T follicular helper cell (primary cell): ENCODE measurements at places on chromosomes 6 and 20.

DNA sequence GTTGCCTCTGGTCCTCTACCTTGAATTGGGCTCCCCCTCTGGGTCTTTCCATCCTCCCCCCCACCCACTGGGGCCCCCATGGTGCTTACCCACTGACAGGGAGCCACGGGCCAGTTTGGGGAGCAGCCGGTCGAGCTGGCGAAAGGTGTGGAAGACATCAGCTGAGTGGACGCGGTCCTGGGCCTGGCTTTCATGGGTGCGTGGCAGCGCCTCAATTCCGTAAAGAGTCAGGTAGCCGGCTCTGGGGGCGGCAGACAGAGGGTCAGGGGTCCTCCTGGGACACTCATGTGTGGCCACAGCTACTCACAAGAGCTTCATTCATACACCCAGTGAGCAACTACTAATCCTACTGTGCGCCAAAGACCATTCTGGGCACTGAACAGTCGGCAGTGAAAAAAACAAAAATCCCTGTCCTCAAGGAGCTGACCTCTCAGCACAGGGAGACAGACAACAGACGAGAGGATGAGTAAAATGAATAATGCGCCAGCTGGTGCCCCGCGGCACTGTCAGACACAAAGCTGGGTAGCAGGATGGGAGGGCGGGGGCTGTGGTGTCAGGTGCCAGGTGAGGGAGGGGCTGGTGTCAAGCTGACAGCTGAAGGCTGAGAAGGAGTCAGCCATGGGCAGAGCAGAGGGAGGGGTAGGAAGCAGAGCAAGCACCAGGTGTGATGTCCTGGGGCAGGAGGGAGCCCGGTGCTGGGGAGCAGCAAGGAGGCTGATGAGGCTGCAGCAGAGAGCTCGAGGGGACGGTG lies 28.3 kb downstream of the PTGIS start:
- no peak for DNase-seq

DNA sequence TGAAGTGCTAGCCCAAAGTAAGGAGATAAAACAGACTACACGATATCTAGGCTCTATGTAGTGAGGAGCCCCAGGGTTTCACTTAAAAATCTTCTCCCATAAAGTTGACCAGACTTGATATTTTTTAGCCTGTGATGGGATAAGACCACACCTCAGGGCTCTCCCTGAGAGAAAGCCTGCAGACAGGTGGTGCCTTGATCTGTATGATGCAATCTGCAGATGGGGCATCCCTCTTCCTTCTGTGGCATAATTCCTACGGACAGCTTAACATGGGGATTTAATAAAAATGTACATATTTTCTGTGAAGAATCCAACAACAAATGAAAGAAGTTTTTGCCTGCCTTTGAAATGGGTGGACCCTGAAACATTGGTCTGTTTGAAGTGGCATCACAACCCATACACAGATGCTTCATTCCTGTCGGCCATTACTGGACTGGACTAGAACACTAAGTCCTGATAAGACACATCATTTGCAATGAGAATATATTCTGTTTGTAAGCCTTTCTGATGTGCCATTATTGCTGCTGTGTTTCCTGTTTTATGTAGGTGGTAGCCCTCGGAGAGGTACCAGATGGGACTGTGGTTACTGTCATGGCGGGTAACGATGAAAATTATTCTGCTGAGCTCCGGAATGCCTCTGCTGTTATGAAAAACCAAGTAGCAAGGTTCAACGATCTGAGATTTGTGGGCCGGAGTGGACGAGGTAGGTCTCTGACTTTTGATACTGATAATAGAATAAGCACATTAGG lies 53.8 kb upstream of the SUPT3H start:
- no peak for DNase-seq

DNA sequence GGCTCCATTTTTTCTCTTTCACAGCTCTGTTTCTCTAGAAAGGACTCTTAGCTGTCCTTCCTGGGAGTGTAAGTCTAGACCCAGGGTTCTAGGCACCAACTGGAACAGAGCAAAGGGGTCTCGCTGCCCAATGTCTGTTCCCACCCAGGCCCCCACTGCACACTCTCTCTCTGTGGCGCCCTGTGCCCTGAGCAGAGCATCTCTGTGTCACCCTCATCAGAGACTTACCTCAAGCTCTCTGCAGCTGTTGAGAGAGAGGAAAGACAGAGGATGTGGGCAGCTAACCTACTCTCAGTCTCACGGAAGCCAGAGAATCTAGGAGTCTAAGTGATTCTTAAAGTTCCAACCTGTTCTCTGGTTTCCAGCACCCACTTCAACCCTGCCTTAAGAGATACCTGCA lies 9.5 kb downstream of the NCR2 start:
- DNase-seq = no peak

GRCh38 chr6:140857739-140858380 lies 1274.9 kb upstream of the GJE1 start:
- no peak for DNase-seq

DNA sequence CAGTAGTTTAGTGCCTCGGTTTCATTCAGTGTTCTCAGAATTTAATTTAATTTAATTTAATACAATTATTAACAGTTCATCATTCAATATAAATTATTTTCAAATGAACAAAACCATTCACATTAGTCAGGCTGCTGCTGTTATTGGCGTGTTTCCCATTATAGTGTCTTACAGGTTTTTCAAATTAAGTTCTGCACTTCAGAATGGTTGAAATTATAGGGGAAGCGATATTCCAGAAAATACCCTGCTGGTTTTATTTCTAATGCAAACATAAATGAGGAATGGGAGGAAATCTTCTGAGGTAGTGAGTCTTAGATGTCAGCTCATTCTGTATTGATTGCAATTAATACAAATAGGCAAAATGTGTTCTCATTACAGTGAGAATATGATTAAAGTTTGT lies 37.6 kb downstream of the OPN5 start:
- no peak for DNase-seq

DNA sequence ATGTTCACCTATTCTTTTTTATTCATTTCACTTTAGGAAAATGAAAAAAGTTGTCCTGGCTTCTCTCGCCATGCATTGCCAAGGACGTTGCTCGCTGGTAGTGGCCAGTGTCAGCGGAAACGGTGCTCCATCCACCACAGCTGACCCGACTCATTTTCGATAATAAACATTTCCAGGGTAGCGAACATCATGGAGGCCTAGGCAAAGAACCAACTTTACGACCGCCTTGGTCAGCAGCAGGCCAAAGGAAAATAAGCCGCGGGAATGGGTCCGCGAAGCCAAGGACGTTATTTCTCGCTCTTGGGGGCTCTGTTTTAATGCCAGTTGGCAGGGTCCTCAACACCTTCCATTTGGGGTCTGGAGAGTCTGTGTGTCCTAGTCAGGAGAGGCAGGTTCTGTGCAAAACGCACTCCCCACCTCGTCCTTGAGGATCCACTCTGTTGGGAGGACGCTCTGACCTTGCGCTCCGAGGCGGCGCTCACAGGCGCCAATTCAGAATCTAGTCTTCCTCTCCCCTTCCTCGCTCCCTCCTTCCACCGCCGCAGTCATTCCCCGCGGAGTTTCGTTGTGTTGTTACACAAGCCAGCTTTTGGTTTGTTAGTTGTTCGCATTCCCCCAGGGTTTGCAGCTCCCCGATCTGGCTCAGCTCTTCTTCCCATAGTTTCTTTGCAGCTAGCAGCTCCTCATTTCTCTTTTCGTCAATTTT lies 4.1 kb upstream of the PAX1 start:
- no peak for DNase-seq

DNA sequence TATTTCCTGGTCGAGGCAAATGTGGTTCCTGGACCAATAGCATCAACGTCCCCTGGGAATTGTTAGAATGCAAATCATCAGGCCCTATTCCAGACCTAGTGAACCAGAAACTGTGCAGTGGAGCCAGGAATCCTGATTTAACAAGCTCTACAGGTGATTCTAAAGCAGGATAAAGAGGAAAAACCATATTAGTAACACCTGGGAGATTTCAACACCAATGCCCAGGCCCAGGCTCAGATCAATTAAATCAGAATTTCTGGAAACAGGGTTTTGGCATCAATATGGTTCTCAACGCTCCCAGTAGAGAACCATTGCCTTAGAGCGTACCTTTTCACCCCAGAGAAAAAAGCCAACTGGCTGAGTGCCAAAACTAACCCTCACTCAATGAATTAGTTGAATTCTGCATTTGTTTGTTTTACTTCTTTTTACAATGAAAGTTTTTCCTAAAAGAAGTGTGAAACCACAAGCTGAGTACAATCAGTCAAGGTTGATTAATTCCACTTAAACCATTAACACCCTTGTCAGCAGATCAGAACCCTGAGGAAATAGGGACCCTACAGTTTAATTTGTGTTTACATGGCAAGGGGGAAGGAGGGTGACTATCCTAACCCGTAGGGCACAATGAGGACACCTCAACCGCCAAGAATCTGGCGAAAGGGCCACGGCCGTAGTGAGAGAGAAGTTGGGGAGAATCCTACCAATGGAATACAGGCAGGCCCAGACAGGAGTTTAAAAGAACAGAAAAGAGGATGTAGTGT lies 34.9 kb upstream of the LOC128125822 start:
- DNase-seq = no peak

DNA sequence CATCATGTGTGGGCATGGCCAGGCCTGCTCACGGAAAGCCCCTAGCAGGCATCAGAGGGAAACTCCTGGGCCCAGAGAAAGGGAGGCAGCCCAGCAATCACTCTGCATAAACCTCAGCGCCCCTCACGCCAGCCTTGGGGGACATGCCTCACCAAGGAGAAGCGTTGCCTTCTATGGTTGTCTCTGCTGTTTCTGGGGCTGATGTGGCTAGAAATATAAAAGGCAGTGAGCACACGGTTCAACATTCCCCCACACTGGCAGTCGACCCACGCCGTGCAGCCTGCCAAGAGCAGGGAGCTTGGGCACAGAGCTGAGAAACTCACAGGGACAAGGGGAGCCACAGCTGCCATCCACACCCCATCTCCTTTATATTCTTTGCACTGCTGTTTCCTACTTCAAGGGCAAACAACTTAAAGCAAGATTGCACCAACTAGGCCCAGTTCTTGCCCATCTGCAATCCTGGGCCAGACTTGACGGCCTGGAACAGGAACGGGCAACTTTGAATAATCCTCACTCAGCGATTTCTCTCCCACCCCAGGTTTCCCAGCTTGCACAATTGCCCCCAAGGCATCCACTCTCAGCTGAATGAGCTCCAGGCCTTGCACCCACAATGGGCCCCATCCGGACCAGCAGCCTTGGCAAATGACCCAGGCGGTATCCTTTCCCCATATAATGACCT lies 35.5 kb upstream of the FOXC1 start:
- no peak for DNase-seq

- no peak for DNase-seq
Observed at GRCh38 chr20:46228670-46229069, 79.6 kb downstream of the CDH22 start.

DNA sequence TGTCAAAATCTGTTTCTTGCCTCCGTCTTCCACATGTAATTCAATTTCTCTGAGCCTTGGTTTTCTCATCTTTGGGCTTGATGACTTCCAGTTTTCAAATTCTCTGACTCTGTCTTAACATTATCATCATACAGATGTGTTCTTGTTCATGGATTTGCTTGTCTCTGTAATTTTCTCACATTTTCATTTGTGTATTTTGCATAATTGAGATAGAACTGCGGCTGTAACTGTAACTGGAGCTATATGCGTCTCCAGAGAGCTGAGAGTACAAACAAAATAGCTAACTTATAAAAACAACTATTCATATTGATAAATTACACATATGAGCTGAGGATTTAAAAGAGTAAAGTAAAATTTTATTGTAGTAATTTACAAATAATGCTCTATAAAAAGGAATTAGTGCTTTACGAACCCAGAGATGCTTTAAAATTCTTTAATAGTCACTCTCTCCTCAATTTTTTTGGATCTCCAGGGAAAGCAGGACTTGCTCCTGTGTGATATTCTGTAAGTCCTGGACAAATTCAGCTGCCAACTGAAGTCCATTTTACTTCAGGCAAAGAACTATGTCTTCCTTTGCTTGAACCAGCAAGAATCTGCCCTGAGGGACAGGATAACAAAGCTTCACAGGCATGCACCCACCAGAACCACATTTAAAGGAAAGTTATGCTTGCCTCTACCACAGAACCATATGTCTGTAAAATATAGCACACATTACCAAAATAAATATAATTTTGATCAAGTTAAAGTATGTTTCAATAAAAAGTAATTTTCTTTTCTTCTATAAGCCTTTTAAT lies 288.3 kb downstream of the KHDC1L start:
- no peak for DNase-seq

DNA sequence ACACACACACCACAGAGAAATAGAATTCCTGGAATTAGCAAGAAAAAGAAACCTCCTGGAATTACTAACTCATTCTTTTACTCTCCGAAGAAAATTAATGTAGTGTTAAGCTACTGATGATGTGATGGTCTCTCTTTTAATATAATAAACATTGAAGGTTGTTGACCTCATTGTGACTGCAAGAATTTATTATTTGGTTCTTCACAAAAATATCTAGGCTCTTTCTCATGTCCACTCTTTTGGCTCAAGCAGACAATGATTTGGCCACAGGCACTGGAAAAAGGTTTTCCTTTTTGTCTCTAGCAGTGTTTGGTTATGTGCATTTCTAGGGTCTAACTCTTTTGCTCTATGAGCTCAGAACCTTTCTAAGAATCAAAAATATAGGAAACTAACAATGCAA lies 811.9 kb downstream of the TENT5A start:
- no peak for DNase-seq

DNA sequence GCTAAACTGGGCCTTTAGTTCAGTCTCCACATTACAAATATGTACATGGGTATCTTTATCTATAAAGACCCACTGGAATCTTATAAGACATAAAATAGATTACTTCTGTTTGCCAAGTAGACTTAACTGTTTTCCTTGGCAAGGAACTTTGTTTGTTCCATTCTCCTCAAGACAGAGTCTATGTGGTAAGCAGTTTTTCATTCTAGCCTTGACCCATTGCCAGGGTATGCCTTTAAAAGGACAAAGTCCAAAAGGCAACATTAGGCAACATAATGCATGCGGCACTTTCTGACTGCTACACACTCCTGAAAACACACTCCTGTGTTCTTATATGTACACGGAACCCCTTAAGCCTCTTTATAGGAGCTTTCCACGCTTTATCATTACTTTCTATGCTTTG lies 20.4 kb downstream of the VNN1 start:
- no peak for DNase-seq

DNA sequence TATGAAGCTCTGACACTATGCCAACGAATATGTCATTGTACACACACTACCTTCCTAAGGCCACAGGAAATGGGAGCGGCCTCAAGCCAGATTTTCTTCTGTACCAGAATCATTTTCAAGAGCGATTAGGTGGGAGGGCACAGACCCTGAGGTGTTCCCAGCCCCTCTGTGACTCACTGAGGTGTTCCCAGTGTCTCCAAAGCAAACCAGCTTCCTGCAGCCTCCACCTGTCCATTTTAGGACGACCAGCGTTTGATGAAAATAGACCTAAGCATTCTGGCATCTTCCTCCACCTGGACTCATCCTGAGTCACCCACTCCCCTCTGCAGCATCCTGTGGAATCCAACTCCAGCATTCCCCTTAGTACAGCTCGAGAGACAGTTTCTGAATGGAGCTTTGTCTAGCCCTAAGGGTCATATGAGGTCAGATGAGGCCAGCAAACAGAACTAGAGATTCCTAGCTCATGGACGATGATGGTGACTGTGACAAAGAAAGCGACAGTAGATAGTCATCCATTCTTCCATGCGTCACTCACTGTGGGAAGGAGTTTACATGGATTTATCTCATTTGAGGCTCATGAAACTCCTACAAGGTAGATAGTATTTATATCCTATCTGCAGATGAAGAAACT lies 203.4 kb downstream of the PTPRT start:
- DNase-seq = no peak

- DNase-seq = no peak
Observed at GRCh38 chr6:163083141-163083540, 331.4 kb upstream of the QKI start.
